Non-pigmented ciliary epithelial cell (primary cell): ENCODE measurements at places on chromosomes 2 and 18.

DNA sequence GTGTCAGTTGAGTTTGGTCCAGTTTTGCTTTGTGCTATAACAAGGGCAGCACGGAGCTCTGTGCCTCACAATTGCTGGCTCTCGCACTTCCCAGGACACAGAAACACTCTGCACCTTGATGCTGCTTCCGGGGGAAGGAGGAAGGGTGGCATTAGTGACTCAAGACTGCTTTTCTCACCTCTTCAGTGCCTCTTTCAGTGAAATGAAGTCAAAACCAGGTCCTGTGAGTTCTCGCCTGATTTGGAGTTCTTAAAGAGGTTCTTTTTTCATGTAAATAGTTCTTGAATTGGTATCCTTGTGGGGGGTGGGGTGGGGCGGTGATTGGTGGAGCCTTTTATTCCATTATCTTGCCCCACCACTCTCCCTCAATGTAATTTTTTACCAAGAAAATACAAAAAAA is 91.5 kb upstream of the MYT1L start:
- DNase-seq = no peak

- DNase-seq = peak; percentile 67
Observed at GRCh38 chr2:158495175-158495574, 38.4 kb downstream of the PKP4 start.

GRCh38 chr2:179412112-179412511 is 147.5 kb upstream of the SESTD1 start:
- peak; percentile 10 for DNase-seq

DNA sequence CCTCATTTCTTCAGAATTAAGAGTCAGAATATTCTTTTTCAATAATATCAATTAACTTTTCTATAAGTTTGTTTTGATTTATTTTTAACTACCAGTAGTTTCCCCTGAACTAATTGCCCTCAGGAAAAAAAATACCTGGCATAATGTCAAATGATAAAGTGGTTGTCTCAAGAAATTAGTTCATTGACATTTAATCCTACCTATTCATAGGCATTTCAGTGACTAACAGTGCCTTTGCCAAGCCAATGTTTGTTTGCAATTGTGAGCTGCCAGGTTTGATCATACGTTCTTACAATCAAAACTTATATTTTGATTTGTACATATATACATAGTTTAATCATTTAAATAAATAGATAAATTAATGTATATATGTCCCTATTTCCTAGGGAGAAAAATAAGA is 267.3 kb upstream of the MC4R start:
- no peak for DNase-seq

DNA sequence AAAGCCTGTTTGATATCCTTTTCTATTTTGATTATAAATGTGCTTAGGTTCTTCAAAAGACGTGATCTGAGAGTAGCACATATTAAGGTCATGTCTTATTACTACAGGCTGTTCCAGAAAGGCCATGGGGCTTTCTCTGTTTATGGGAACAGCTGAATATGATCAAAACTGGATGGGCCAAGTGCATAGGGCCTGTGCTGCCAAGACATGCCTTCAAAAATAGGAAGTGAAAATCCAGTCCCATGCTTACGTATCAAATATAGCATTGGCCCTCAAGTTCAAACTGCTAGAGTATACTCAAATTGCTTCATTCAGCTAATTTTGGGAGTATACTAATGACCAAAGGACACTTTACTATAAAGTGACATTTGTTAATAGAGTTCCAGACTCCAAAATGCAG is 24.1 kb downstream of the SLC25A52 start:
- DNase-seq = no peak
